ENCODE measurements at places on chromosomes 4 and X.
A peak's percentile ranks its signal among the peaks of the same experiment; 100 is the strongest.

GRCh38 chr4:81214881-81215868 lies at the start of gene PRKG2:
TSS of gene PRKG2 (minus strand) at chr4:81215222. CDS start at chr4:81205047, 10,175 bp downstream.
- no peak for DNase-seq

DNA sequence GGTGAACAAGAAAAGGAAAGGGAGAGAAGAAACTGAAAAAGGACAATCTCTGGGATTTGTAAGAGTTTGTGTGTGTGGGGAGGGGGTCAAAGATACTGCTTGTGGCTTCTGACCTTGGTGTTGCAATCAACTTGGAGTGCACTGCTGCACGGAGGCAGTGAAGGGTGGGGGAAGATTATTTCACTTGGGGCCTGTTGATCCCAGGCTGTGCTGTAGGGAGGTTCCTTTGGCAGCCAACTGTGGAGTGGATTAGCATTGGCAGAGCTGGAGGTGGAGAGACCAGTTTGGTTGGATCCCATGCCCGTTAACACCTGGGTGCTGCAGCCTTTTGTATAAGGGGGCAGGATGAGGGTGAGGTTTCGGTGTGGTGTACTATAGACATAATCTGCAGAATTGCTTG lies 38.2 kb downstream of the AFF1 start:
- no peak for DNase-seq

GRCh38 chrX:132561483-132561882 lies 72.6 kb upstream of the MBNL3 start:
- DNase-seq = no peak

DNA sequence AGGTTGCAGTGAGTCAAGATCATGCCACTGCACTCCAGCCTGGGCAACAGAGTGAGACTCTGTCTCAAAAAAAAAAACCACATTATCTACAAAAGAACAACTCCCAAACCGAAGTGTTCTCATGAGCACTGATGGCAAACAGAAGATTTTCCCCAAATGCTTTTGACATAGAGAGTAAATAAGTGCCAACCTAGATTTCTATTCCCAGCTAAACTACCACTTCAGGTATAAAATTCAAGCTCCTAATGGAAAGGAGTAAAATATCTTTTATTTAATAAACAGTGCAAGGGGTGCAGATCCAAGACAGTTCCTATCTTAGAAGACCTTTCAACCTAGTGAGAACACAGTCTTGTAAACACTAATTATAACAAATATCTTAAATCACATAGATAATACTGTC lies 170.3 kb downstream of the TENM3 start:
- DNase-seq = no peak

GRCh38 chr4:115152081-115152480 lies 38.7 kb upstream of the NDST4 start:
- no peak for DNase-seq

DNA sequence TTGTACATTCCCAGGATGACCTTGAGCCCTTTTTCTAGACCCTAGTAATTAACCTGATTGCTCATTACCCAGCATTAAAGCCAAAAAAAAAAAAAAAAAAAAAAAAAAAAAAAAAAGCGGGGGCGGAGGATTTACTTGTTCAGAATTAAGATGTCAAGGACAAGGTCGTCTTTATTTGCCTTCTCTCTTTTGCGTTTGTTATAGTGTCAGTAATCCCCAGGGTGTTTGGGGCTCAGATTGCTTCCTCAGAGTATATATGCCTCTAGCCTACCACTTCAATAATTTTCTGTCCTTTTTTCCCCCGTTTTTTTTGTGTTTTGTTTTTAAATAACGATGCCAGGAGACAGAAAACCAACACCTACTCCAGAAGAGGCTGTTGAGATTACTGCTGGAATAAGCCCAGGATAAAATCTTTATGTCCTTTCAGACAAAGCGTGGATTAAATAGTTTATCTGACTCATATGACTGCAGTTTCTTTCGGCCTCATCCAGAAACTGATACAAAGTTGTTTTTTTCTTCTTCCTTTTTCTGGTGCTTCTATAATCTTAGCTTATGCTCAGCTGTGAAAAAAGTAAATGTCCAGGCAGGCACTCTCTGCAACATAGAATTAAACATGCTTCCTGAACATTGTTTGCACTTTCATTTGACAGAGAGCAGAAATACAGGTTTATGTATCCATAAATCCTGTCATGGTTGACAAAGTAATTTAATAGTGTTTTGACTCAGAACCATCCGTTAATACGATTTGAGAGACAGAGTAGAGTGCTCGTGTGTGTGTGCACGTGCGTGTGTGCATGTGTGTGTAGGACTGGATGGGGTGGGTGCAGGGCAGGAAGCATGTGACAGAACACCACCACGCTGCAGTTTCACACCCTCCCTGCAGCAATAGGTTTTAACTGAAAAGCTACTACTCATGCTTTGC lies 138.6 kb downstream of the AFF1 start:
- DNase-seq = peak; percentile 78

DNA sequence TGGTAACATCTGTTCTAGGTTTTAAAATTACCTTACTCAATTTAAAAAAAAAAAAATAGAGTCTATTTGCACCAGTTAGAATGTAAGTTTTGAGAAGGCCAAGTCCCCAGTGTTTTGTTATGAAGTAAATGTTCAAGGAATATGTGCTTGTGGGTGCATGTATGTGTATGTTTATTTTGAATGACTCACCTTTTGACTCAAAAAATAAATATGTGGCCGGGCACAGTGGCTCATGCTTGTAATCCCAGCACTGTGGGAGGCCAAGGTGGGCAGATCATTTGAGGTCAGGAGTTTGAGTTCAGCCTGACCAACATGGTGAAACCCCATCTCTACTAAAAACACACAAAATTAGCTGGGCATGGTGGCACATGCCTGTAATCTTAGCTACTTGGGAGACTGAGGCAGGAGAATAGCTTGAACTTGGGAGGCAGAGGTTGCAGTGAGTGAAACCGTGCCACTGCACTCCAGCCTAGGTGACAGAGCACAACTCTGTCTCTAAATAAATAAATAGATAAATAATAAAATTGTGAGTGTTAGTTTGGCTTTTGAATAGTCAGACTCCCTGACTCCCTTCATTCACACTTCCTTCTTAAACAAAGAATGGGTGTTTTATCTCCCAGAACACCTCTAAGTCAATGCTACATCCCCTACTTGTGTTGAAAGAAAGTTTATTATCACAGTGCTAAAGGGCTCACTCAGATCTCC lies 511.3 kb upstream of the PCDH7 start:
- no peak for DNase-seq

DNA sequence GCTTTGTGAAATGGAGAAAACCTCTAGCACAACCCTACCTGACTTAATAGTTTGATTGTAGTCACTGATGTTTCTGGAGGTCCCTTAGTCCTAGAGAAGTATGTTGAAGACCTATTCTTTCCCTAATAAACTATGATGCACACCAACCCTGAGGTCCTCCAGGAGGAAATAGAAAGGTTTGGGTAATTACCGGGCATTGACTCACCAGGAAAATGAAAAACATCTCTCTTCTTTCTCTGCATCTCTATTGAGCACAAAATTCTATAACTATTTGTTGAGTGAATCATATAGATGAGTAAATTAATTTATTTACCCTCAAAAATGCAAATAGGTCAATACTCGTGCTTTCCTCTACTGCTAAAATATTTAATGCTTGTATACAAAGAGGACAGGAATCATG lies 582.4 kb upstream of the FAM241A start:
- DNase-seq = no peak

- DNase-seq = no peak
Observed at GRCh38 chr4:163612762-163613161, 118.3 kb downstream of the TMA16 start.

GRCh38 chr4:7860600-7861163 lies 79.0 kb downstream of the AFAP1 start:
- DNase-seq = no peak

- no peak for DNase-seq
Observed at GRCh38 chrX:54817220-54817820, 9.8 kb downstream of the MAGED2 start.

DNA sequence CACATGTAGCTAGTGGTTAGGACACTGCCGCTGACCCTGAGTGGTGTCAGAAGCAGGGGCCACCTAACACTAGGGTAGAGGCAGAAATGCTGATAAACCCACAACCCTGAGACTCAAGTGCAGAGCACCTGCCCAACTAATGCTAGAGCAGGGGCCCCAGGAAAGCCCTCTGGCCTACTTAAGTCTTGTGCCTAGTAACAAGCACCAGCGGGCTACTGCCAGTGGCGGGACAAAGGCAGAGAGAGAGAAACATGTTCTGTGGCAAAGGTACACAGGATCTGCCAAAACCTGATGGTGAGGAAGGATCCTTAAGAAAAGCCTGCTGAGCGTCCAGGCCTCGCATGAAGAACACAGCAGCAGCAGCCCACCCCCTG lies 172.4 kb downstream of the PRDM5 start:
- no peak for DNase-seq

DNA sequence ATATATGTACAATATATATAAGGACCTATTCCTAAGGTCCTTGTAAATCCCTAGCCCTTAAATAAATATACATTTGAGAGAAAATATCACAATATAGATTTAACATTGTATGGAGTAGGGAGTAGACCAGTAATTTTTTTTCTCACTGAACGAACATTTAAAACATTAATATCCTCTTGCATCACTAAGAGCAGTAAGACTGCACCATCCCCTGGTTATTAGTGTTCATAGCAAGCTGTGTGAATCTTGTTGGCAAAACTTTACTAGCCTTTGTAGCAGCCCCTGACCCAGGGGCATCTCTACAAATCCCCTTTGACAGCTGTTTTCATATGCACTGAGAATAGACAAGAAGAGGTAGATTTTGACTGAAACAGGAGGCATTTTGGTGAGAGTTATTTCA lies 146.5 kb downstream of the IL1RAPL2 start:
- no peak for DNase-seq

GRCh38 chrX:50618788-50619558 lies 148.3 kb upstream of the DGKK start:
- no peak for DNase-seq

DNA sequence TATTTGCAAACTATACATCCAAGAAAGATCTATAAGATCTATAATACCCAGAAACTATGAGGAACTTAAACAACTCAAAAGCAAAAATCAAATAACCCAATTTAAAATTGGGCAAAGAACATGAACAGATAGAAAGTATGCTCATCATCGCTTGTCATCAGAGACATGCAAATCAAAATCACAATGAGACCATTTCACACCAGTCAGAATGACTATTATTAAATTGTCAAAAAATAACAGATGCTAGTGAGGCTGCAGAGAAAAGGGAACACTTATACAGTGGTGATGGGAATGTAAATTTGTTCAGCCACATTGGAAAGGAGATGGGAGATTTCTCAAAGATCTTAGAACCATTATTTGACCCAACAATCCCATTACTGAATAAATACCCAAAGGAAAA lies 1451.7 kb upstream of the ADGRL3 start:
- DNase-seq = no peak

DNA sequence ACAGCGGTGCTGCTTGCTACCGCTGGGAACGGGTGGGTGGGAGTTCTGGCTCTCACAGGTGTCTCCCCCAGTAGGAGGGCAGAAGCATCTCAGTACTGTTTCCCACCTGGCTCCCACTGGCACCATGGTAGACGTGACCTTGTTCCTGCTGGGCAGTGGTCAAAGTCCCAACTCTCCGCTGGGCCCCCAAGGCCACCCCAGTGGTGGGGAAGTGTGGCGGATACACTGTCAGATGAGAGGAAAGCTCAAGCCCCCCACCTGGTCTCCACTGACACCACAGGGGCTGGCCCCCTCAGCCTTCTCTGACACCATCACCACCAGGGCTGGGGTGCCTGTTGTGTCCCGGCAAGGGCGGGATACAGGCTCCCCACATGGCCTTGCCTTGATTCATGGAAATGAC lies 24.6 kb downstream of the LETM1 start:
- DNase-seq = no peak

GRCh38 chrX:133857640-133858269 lies 127.6 kb downstream of the GPC3 start:
- no peak for DNase-seq

GRCh38 chrX:146054311-146054710 lies 236.7 kb downstream of the SLITRK2 start:
- DNase-seq = no peak

DNA sequence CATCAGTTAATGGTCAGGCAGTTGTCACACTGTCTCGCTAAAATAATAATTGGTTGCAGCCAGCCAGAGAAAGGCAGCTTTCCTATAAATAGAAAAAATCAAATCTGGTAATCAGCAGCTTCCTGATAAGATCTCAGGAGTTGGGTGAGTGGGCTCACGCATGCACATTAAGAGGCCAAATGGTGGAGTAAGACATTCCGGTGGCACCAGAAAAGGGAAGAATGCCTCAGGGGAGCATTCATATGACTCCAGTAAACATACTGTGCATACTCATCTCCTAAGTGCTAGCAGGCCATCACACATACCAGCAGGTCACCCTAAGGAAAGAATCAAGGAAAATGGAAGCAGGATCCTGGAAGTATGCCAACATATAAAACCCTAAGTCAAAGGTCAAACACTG lies 40.1 kb downstream of the UGT2B15 start:
- DNase-seq = peak; percentile 26

- DNase-seq = no peak
Observed at GRCh38 chr4:126838941-126839679, 793.6 kb upstream of the INTU start.

DNA sequence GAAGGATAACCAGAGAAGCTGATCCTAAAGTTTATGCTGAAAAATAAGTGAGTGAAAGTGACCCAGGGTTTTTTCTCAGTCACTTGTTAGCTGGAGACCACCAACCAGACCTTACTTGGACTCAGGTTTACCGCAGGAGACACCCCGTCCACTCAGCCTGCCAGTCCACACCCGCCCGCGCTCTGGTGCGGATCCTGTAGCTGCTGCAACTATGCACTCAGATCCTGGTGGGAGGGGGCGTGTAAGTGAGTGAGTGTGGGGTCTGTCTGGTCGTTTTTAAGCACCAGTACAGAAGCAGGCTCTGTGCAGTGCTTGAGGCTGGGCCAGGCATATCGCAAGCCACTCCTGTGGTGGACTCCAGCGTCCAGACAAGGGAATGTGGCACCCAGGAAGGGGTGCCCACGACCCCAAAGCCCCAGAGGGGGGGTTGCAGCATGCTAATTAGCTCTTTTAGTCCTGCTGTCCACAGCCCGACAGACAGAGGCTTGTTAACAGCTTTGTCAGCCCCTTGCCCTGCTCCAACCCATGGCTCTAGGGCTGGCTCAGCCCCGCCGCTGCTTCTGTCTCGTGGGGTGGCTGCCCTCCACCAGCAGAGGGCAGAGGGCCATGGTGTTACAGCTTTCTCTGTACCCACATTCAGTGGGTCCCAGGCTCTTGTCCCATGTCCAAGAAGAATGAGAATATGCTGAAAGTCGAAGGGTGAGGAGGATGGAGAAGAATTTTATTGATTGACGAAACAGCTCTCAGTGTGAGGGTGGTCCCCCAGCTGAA lies 40.4 kb upstream of the PPP1R2C start:
- DNase-seq = no peak

DNA sequence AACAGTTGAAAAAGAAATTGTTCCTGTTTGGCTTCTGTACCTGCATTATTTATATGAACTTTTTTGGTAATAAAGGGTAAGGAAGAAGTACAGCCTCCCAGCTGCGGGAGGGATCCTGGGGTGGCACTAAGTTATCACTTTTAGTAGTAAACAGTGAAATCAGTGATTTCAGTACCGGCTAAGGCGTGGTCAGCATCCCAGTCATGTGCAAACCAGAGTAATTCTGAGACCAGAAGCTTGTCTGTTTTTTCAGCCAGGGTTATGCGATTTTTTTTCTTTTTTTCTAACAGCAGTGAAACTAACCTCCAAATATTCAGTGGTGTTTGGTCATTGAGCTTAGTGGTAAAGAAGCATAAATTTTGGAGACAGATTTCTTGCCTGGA lies 3.3 kb downstream of the EGF start:
- DNase-seq = no peak

Measured in SK-MEL-5 (cell line).